Heart right ventricle (tissue), 16 donors: ENCODE measurements at places on chromosomes 1 and 21. TPM values are rescaled to one million over a fixed set of nuclear protein-coding genes. Genes with fewer than 3 reads are reported as not detected.
A peak's percentile ranks its signal among the peaks of the same experiment; 100 is the strongest.

GRCh38 chr1:158554352-158554751 is at the start of gene OR6Y1:
Gene OR6Y1, minus strand, starts transcription at chr1:158554405. Its CDS starts 6,300 bp downstream, at chr1:158548105.
- H3K4me3 ChIP-seq: no peak within 1 kb of the TSS
- H3K27me3 ChIP-seq: no peaks in the 10 kb centered on the region
- no peaks in the 10 kb centered on the region for H3K4me1 ChIP-seq
- peak; percentile 21 for DNase-seq
- no peaks in the 10 kb centered on the region for H3K36me3 ChIP-seq

DNA sequence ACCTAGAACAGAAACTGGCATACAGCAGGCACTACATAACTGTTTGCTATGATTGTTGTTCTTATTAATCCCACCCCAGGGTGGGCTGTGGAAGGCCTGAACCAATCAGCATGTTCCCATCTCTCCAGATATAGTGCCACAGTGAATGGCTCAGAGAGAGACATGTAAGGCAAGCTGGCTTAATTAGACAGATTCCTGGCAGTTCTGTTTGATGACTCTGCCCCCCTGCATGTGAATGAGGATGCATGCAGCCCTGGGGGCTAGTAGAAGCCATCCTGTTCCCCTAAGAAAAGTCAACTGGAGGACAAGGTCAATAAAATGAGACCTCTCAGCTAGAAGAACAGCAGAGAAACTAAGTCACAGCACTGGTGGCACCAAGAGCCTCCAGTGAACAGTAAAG is 130.3 kb downstream of the GLIS1 start:
- H3K36me3 ChIP-seq: no peaks in the 10 kb centered on the region
- DNase-seq: no peak
- H3K4me3 ChIP-seq: no peak overlapping the region
- no peaks in the 10 kb centered on the region for H3K4me1 ChIP-seq

DNA sequence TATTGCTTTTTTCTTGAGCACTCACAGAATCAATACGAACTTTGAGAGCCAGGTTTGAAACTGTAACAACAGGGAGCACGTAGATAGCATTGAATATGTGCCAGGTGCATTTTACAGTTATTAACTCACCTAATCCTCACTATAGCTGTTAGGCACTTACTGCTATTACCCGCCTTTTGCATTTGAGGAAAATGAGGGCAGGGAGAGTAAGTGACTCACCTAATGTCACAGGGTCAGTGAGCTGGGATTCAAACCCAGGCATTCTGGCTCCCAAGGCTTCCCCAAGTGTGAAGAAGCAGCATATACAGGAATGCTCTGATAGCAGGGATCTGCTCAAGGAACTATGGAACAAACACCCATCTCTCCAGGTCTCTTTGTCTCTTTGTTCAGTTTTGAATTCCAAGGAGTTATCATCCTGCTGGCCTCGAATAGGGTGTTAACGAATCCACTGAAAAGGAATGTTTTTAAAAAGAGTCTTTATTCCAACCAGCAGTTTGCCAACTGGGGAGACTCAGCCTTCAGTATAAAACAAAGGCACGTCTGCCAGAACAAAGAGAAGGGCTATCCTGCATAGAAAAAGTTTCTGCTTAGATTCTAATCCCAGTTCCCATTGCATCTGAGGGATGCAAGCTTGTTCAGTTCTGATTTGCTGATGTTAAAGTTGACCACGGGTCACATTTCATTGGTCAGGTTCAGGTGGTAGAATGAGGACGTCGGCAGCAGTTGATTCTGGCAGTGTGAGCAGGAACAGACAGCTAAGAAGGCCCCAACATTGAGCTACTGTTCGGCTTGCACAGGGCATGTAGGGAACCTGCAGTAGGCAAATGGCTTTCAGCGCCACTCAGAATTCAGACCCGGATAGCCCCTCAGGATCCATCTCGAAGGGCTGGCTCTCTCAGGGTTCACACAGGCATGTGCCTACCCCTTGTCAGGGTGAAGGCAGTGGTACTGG is 22.1 kb downstream of the TRIM67 start:
- H3K27me3 ChIP-seq: peaks cover 58% of the 10 kb centered on the region
- no peak for DNase-seq
- no peak overlapping the region for H3K4me3 ChIP-seq
- H3K27ac ChIP-seq: no peak overlapping the region
- H3K4me1 ChIP-seq: no peaks in the 10 kb centered on the region

- no peak overlapping the region for H3K4me3 ChIP-seq
- no peaks in the 10 kb centered on the region for H3K4me1 ChIP-seq
- H3K36me3 ChIP-seq: no peaks in the 10 kb centered on the region
- DNase-seq: no peak
These were observed 317.6 kb downstream of the PRDM2 start for GRCh38 chr1:14017531-14017961.

DNA sequence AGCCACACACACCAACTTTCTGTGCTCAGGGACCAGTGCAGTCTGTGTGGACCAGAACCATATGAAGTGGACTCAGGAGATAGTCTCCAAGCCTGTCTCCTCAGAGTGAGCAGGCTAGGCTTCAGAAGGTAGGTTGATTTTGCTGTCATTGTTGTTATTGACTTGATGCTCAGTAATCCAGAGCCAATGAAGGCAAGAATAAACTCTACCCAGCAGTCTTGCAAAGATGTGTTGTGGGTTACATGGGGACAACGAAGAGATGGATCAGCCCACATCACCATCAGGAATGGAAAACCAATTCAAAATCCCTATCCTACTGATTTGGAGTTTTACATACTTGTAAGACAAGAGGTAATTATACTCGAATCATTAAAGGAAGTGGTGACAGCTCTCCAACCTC is 37.4 kb downstream of the PHC2 start:
- DNase-seq: no peak
- peak overlapping the region; percentile 55 for H3K27ac ChIP-seq
- peaks cover 25% of the 10 kb centered on the region for H3K4me1 ChIP-seq
- H3K36me3 ChIP-seq: no peaks in the 10 kb centered on the region
- H3K4me3 ChIP-seq: no peak overlapping the region

DNA sequence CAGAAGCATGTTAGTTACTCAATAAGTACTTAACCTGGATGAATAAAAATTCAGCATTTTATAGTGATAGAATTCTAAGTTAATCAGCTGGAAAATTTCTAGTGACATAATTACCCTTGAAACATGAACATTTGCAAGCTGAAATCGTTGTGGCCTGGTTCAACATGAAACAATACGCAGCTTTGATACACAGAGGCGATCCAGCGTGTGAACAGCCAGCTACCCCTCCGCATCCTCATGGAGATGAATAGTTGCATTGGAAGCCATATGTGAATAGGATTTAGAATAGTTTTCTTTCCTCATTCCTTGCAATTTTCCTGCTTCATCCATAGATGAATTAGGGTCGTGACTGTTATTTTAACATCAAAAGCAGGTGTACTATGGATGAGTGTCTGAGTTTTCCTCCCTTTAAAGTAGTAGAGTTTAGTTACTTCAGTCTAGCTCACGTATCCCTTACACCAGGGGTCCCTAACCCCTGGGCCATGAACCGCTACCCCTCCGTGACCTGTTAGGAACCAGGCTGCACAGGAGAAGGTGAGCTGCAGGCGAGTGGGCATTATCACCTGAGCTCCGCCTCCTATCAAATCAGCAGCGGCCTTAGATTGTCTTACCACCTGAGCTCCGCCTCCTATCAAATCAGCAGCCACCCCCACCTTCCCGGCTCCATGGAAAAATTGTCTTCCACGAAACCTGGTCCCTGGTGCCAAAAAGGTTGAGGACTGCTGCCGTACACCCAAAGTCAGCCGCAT is 6.2 kb upstream of the TARBP1 start:
- no peak overlapping the region for H3K27ac ChIP-seq
- H3K4me1 ChIP-seq: peaks cover 6% of the 10 kb centered on the region
- no peak for DNase-seq

- H3K36me3 ChIP-seq: no peaks in the 10 kb centered on the region
- peak; percentile 18 for DNase-seq
- H3K4me1 ChIP-seq: peaks cover 67% of the 10 kb centered on the region
- peak overlapping the region; percentile 99 for H3K27ac ChIP-seq
- H3K4me3 ChIP-seq: peak overlapping the region; percentile 58
These were observed 529 bp downstream of the EGLN1 start for GRCh38 chr1:231421546-231421970.

- H3K4me3 ChIP-seq: no peak overlapping the region
- no peaks in the 10 kb centered on the region for H3K4me1 ChIP-seq
- H3K36me3 ChIP-seq: no peaks in the 10 kb centered on the region
These were observed 58.3 kb upstream of the HAO2 start for GRCh38 chr1:119310301-119310700.

- H3K36me3 ChIP-seq: no peaks in the 10 kb centered on the region
- no peaks in the 10 kb centered on the region for H3K4me1 ChIP-seq
- H3K27ac ChIP-seq: no peak overlapping the region
- peaks cover 5% of the 10 kb centered on the region for H3K27me3 ChIP-seq
- no peak overlapping the region for H3K4me3 ChIP-seq
These were observed 60.9 kb downstream of the IL23R start for GRCh38 chr1:67227196-67227595.

DNA sequence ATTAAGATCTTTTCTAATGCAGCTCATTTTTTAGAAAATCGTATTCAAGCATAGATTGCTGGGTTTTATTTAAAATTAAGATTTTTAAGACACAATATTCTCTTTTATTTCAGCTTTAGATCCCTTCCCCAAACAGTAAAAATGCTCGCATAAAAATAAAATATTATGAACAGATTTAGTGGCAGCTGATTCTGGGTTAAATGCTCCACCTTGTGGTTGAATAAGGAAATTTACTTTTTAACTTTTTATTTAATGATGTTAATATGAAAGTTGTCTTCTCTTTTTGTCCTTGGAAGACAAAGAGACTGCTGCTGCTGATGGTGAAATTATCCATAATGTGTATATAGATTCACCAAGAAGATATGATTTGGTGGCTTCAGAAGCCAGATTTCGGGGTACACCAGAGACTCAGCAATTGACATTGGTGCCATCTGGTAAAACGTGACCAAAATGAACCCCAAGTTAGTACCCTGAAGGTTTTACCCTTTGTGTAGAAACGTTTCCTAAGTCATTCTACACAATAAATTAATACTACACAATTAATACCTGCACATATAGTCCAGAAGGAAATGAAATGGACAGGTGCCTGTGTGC is 128.0 kb downstream of the ADAMTS1 start:
- H3K27ac ChIP-seq: no peak overlapping the region
- DNase-seq: no peak
- no peak overlapping the region for H3K4me3 ChIP-seq
- no peaks in the 10 kb centered on the region for H3K27me3 ChIP-seq
- H3K4me1 ChIP-seq: no peaks in the 10 kb centered on the region
- H3K36me3 ChIP-seq: no peaks in the 10 kb centered on the region

- H3K4me1 ChIP-seq: no peaks in the 10 kb centered on the region
- H3K27me3 ChIP-seq: no peaks in the 10 kb centered on the region
- H3K27ac ChIP-seq: no peak overlapping the region
- H3K36me3 ChIP-seq: peaks cover 5% of the 10 kb centered on the region
These were observed 99.4 kb downstream of the SMYD2 start for GRCh38 chr1:214380396-214380795.

DNA sequence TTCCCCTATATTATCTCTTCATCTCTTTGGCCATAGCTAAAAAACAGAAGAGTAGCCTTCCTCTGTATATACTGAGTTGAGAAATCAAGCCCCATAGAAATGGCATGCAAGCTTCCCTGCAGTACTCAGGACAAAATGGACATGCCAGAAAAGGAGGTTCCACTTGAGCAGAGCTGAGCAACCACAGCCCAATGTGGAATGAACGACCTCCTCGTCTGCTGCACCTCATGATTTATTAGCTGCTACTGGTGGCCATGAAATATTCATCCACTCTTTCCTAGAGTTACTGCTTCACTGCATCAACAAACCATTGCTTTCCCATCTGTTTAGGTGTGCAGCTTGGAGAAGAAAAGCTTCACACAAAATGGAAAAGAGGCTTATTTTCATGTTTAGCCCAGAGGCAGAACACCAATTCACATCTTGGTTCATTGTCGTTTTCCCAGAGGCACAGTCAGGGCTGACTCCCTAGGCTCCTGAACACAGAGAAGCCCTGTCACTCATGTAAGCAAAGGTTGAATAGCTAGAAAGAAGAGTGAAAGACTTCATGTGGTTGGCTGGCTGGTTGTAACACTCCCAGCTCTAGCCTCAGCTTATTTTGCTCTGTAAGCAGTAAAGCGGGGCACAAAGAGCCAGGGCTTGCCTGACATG is 148.0 kb downstream of the TSEN15 start:
- no peak for DNase-seq
- H3K4me1 ChIP-seq: peaks cover 3% of the 10 kb centered on the region
- H3K4me3 ChIP-seq: no peak overlapping the region
- H3K36me3 ChIP-seq: no peaks in the 10 kb centered on the region
- H3K27me3 ChIP-seq: no peaks in the 10 kb centered on the region

DNA sequence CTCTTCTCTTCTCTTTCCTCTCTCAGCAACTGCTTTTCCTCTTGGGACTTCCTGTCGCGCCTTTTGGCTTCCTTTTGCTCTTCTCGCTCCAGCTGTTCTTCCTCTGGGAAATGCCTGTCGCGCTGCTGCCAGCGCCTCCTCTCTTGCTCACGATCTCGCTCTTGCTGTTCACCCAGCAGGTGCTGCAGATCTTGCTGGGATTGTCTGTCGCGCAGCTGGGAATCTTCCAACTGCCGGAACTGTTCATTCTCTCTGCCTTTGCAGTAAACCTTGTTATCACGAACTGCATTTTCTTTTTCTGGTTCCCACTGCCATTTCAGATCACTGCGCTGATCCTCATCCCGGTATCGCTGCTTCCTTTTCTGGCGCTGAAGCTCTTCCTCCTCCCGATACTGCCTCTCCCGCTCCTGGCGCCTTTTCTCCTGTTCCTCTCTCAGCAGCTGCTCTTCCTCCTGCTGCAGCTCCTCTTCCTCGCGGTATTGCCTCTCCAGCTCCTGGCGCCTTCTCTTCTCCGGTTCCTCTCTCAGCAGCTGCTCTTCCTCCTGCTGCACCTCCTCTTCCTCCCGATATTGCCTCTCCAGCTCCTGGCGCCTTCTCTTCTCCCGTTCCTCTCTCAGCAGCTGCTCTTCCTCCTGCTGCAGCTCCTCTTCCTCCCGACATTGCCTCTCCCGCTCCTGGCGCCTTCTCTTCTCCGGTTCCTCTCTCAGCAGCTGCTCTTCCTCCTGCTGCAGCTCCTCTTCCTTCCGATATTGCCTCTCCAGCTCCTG is 5.8 kb downstream of the TCHH start:
- DNase-seq: no peak
- peaks cover 100% of the 10 kb centered on the region for H3K27me3 ChIP-seq
- no peaks in the 10 kb centered on the region for H3K36me3 ChIP-seq
- no peak overlapping the region for H3K4me3 ChIP-seq
- peaks cover 38% of the 10 kb centered on the region for H3K4me1 ChIP-seq
- H3K27ac ChIP-seq: no peak overlapping the region

GRCh38 chr1:41681331-41682098 is 197.0 kb upstream of the EDN2 start:
- DNase-seq: peak; percentile 26
- H3K4me3 ChIP-seq: no peak overlapping the region
- no peaks in the 10 kb centered on the region for H3K36me3 ChIP-seq
- H3K27ac ChIP-seq: no peak overlapping the region
- no peaks in the 10 kb centered on the region for H3K27me3 ChIP-seq
- H3K4me1 ChIP-seq: peaks cover 50% of the 10 kb centered on the region

- no peaks in the 10 kb centered on the region for H3K27me3 ChIP-seq
- no peaks in the 10 kb centered on the region for H3K4me1 ChIP-seq
- H3K36me3 ChIP-seq: no peaks in the 10 kb centered on the region
- no peak overlapping the region for H3K27ac ChIP-seq
- no peak overlapping the region for H3K4me3 ChIP-seq
- DNase-seq: no peak
These were observed 58.6 kb downstream of the NPHS2 start for GRCh38 chr1:179516976-179517705.

The PYHIN1 gene
- total RNA-seq: 3.1 TPM

The PARP1 gene
- 110 TPM for total RNA-seq

The FBXO2 gene
- total RNA-seq: 2.0 TPM

The KCNC4 gene
- 4.5 TPM for total RNA-seq

The OR1C1 gene
- not detected for total RNA-seq

The IL12RB2 gene
- 0.44 TPM for total RNA-seq

The DNAJC6 gene
- 6.7 TPM for total RNA-seq
